ENCODE measurements at places on chromosomes 1 and 21.

DNA sequence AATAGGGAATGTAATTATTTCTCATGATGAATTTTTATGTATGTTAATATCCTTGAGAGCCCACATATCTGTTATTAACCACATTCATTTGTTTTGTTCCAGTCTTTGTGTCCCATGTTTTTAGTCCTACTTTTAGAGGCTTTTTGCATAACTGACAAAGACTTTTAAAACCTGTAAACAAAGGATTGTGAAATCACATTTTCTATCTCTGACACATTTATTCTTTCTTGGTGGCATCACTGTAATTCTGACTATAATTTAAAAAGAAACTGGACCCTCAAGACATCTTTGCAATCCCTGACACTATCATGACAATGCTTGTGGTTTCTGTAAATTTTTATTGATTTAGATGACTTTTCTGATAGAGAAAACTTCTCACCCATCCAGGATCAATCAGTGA lies 313.1 kb downstream of the SIPA1L2 start:
- no peak for DNase-seq

DNA sequence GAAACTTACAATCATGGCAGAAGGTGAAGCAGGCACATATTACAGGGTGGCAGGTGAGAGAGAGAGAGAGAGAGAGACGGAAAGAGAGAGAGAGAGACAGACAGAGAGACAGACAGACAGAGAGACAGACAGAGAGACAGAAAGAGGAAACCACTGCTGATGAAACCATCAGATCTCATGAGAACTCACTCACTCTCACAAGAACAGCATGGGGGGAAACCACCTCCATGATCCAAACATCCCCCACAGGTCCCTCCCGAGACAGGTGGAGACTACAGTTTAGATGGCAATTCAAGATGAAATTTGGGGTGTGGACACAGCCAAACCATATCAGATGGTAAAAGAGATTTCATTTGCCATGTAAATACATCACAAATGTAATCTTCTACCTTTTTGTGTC lies 708.1 kb downstream of the MRPL39 start:
- no peak for DNase-seq

- DNase-seq: no peak
Measured at GRCh38 chr1:20558191-20558590, 5.8 kb downstream of the FAM43B start.

GRCh38 chr1:226904772-226905171 lies 34.4 kb downstream of the PSEN2 start:
- no peak for DNase-seq

GRCh38 chr21:29637134-29637533 lies 302.7 kb downstream of the GRIK1 start:
- no peak for DNase-seq

DNA sequence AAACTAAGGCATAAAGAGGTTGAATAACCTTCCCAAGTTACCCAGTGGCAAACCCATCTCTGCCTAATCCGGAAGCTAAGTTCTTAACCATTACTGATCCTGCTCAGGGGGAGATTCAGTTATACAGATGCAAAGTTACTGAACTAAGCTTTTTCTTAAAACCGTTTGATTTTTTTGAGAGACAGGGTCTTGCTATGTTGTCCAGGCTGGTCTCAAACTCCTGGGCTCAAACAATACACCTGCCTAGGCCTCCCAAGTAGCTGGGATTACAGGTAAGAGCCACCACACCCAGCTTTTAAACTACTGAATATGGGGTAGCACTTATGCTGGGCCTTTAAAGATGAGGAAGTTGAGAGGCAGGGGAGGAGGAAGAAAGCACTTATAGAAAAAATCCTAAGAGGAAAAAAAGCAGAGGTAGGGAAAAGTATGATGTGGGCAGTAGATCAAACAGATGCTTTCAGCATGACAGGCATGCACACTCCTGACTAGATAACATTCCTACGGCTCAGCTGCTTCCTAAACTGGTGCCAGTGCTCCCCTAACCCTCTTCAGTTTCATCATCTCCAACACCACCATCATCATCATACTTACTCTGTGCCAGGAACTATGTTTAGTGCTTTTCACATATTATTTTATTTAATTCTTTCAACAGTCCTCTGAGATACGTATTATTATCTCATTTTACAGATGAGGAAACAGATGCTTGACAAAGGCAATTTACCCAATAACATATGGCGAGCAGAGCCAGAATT lies 5.8 kb downstream of the PAFAH2 start:
- DNase-seq: no peak

GRCh38 chr1:103527331-103527730 lies 1.8 kb downstream of the RNPC3 start:
- no peak for DNase-seq

- DNase-seq: peak; percentile 84
Measured at GRCh38 chr1:210407207-210407886, 78.6 kb downstream of the HHAT start.

- peak; percentile 36 for DNase-seq
Measured at GRCh38 chr1:203448521-203449061, 27.0 kb upstream of the PRELP start.

DNA sequence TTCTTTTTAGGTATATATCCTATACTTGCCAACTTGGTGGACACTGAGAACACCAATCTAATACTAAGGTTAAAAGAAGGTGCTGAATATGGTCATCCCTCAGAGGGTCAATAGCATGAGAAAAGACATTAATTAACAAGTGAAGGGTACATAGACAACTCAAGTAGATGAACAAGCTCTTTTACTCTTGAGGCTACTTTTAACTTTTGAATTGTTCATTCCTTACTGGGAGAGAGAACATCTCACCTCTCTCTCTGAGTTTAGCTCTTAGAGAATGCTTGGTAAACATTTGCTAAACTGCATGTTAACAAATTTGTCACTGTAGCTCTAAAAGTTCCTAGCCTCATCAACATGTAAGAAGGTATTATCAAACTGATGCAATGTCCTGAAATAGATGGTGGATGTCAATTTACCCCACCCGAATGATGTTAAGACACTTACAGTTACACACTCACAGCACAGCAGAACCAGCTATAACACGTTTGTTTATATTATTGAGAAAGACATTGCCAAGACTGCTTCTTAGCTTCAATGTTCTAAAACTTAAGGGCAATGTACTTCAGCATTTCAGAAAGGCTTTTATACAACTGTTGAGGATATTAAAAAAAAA lies 35.9 kb downstream of the HEATR1 start:
- no peak for DNase-seq

GRCh38 chr1:9551984-9552383 lies 12.7 kb downstream of the SLC25A33 start:
- DNase-seq: no peak

DNA sequence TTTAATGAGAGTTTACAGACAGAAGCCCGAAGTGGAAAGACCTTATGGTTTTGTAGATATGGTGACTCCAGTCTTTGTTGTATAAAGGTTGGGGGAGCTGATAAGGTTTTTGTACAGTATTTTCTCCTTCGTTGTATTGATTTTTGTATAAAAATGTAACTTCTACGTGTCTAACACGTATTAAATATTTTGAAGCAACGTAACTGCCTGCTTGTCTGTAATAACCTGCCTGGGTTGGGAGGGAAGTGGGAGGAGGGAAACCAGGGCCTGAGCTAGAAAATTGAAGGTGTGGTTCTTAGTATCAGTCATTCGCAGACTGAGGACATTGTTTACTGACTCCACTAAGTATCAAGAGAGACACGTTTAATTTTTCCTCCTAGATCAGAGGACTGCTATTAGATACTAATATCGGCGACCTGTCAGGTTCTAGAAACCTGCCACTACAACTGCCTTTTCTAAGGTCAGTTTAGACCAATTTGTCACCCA lies 2.2 kb downstream of the IER5 start:
- DNase-seq: no peak

DNA sequence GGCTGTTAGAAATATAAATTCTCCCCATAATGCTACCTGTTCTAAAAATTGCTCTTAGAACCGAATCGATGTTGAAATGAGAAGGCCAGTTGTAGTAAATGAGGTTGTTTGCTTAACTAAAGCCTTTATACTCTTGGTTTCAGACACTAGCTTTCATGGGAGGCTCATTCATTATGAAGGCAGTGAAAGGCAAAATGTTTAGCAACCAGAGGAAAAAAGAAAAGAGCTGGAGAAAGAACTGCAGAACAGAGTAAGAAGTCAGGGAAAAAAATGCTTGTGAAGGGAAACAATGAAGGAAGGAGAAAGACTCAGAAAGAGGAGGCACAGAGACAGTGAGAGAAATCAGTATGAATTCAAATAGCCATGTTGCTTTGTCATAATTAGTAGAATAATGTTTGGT lies 128.2 kb downstream of the ATP5PO start:
- no peak for DNase-seq

DNA sequence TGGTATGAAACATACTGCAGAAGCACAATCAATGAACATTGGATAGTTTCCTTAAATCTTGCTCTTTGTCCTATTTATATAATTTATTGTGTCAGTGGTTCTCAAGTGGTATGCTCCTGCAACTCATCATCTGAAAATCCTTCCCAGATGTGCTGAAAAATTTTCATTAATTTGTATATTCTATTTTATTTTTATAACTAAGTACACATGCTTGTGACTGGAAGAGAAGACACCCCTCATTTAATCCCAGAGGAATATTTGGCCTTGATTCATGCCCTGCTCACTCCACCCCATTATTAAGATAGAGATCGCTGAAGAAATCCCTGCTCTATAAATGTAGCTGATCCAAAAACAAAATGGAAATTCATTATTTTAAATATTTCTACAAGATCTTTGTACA lies 870.5 kb upstream of the CXADR start:
- no peak for DNase-seq

DNA sequence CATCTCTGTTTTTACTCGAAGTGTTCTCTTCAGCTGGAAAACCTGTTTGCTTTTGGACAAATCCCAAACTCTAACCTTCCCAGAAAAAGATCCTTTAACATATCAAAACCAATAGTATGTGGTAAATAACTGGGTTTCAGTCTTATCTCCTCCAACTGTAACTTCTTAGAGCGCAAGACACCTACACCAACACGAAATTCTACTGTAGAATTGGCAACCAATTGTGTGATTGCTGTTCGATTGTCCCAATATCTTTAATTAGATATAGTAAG lies 5.8 kb upstream of the MPZL1 start:
- DNase-seq: no peak

GRCh38 chr1:94009304-94009703 lies 100.1 kb upstream of the GCLM start:
- DNase-seq: no peak

GRCh38 chr1:22288593-22289241 lies 145.8 kb upstream of the WNT4 start:
- no peak for DNase-seq

DNA sequence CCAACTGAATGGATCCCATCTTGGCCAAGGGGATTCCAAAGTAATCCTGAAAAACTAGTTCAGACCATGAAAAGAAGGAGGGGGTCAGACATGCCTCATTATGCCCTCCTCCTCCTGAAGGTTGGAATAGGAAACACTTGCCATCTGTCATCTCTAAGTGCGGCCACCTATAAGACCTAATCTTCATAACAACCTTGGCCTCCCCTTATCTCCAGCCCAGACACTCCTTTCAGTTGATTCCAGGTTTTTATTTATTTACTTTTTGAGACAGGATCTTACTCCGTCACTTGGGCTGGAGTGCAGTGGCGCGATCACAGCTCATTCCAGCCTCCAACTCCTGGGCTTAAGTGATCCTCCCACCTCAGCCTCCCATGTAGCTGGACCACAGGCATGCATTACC lies 19.7 kb downstream of the SNAP47 start:
- DNase-seq: no peak

GRCh38 chr1:159429074-159429861 lies 2.7 kb upstream of the OR10J4 start:
- DNase-seq: no peak

DNA sequence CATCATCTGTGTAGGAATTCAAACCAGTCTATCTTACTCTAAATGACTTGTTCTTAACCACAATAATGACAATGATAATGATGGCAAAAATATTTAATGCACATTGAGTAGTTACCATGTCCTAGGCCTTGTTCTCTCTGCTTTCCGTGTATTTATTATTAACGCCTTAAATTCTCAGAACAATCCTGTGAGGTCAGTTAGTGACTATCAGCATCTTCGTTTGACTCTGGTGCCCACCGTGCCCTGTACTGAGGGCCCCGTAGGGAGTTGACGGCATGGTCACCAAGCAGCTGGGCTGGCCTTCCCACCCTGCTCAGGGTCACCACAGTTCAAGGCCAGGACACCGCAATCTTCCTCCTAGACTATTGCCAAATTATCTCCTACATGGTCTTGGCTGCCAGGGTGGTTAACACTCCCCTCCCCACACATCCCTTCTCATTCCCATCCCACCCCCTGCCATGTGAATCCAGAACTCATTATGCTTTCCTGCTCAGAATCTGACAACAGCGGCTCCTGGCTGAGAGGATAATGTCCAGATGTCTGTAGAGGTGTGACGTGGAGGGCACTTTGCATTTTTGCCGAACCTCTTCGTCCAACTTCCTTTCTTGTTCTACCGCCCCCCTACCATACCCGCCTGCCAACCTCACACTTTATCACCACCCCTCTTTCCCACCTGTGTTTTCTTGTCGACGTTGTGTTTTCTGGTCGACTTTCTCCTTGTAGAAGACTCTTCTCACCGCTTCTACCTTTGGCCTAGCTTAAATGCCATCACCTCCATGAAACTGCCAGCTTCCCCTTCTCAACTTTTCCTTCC lies 33.4 kb downstream of the IGFN1 start:
- DNase-seq: no peak

DNA sequence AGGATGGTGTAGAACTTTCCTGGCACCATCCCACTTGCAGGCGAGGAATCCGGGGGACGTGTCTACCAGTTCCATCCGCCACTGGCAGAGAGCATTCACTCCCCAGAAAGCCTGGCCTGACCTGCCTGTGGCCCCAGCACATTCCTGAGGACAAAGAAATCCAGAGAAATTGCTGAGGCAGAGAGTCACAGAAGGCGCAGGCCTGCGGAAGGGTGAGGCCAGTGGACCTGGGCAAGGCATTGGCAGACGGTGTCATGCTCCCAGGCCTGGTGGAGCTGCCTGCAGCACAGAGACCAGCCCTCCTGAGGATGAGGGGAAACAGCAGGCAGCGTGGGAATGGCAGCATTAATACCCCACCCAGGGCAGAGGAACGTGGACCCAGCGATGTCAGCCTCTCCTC lies 81.2 kb upstream of the F3 start:
- DNase-seq: no peak

- DNase-seq: no peak
Measured at GRCh38 chr1:53521924-53522552, 62.8 kb downstream of the DMRTB1 start.

GRCh38 chr1:157315544-157315943 lies 177.3 kb upstream of the ETV3 start:
- no peak for DNase-seq

DNA sequence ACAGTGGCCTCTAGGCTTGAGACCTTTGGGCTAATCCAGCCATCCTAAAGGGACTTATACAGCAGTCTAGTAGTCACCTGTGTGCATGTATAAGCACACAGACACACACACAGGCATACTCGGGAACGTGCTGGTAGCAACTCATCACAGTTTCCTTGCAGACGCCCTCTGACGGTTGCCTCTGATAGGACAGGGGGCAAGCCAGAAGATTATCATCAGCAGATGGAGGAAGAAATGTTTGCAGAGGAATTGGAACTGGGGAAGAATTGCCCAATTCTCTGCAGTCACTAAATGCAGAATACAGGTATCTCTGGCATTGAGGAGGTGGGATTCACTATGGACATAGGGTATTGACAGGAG lies 222.2 kb downstream of the C1orf94 start:
- DNase-seq: no peak

Data from spleen (tissue), 13 donors.